ENCODE measurements at places on chromosomes 6 and 20. TPM values are rescaled to one million over a fixed set of nuclear protein-coding genes. Genes with fewer than 3 reads are reported as not detected.

Gene FOXC1
- 97.8 TPM for polyA plus RNA-seq

Gene VSX1
- polyA plus RNA-seq, result not detected

Gene GRIK2
- 16.9 TPM for polyA plus RNA-seq

Gene ASIP
- 0.74 TPM for polyA plus RNA-seq

- no peak for DNase-seq
Measured at GRCh38 chr6:139736325-139736906, 362.0 kb upstream of the CITED2 start.

- DNase-seq, result no peak
Measured at GRCh38 chr6:88629838-88630494, 333.5 kb downstream of the RNGTT start.

GRCh38 chr6:101224751-101225150 is 168.8 kb upstream of the GRIK2 start:
- no peak for DNase-seq

- DNase-seq, result no peak
Measured at GRCh38 chr6:154621686-154622085, 111.2 kb upstream of the CNKSR3 start.

- peak; percentile 28 for DNase-seq
Measured at GRCh38 chr20:24382743-24383142, 86.7 kb upstream of the SYNDIG1 start.

DNA sequence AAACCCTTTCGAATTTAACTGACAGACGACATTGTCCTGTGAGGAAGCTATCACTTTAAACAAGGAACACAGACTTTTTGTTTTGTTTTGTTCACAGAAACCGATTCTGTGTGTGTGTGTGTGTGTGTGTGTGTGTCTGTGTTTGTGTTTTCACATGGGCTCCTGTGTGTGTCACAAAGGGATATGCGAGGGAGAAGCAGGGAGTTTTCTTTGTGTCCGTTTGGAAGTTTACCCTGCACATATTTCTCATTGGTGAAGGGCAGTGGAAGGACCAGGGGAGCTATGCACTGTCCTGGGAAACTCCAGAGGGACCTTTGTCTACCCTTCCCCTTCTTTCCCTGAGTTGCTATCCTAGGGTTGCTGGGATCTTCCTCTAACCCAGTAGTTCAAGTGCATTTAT is 17.7 kb downstream of the POM121L2 start:
- no peak for DNase-seq

DNA sequence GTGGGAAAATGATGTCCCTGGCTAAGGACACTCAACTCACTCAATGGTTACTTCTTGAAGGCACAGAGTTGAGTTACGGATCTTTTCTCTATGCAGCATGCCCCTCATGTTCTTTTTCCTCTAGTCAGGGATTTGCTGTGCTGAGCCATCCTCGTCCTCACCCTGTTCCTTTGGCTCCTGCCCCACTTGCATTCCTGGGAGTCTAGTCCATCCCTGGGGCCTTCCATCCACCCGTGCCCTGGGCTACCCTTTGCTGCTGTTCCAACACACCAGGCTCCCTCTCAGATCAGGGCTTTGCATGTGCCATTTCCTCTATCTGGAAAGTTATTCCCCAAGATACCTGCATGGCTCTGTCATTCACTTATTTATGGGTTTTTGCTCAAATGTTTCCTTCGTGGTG is 13.3 kb upstream of the KCNG1 start:
- DNase-seq, result no peak

GRCh38 chr6:17182961-17183360 is 81.1 kb downstream of the STMND1 start:
- no peak for DNase-seq

DNA sequence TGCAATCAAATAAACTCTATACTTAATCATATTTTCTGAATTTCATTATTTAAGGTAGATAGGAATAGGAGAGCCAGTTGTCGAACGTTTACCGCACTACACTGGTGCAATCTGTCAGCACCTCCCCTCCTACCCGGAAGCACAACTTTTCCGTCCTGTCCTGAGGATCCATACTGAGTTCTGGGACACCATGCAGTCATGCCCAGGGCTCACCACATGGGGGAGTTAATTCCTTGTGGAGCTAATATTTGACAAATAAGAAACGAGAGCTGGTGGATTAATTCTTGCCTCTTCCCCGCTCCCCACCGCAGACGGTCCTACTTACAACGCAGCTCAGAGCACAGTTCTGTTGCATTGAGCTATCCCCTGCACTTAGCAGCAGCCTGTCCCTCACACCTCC is 107.7 kb upstream of the RALGAPA2 start:
- no peak for DNase-seq

All from right renal pelvis (tissue), 4 donors.